SJSA1 (cell line): ENCODE measurements at places on chromosomes 5 and 9. TPM values are rescaled to one million over a fixed set of nuclear protein-coding genes. Genes with fewer than 3 reads are reported as not detected.
A peak's percentile ranks its signal among the peaks of the same experiment; 100 is the strongest.

PCDHGA9 gene
- 0.55 TPM in 1 of 2 replicates, not detected in the other for total RNA-seq

GLDC gene
- total RNA-seq: 0.18 TPM in 1 of 2 replicates, not detected in the other

SLC36A1 gene
- 20.3 and 20.8 TPM in 2 replicates for total RNA-seq

CER1 gene
- total RNA-seq: not detected in 2 replicates

NEUROG1 gene
- not detected in 2 replicates for total RNA-seq

PAEP gene
- not detected in 2 replicates for total RNA-seq

PRLR gene
- 0.05 TPM in 1 of 2 replicates, not detected in the other for total RNA-seq

PCDHB3 gene
- total RNA-seq: 0.37 and 1.2 TPM in 2 replicates

AGXT2 gene
- total RNA-seq: not detected in 2 replicates

PCDHB4 gene
- total RNA-seq: 0.32 TPM in 1 of 2 replicates, not detected in the other

NR4A3 gene
- 0.24 TPM in 1 of 2 replicates, not detected in the other for total RNA-seq

CDC26 gene
- total RNA-seq: 33.2 and 48.3 TPM in 2 replicates

- H3K4me3 ChIP-seq: no peak overlapping the region
- H3K4me1 ChIP-seq: no peaks in the 10 kb centered on the region
- H3K27ac ChIP-seq: no peak overlapping the region
- H3K27me3 ChIP-seq: no peaks in the 10 kb centered on the region
- no peaks in the 10 kb centered on the region for H3K36me3 ChIP-seq
- no peak for DNase-seq
Observed at GRCh38 chr9:108844391-108844790, 11.4 kb downstream of the ACTL7B start.

DNA sequence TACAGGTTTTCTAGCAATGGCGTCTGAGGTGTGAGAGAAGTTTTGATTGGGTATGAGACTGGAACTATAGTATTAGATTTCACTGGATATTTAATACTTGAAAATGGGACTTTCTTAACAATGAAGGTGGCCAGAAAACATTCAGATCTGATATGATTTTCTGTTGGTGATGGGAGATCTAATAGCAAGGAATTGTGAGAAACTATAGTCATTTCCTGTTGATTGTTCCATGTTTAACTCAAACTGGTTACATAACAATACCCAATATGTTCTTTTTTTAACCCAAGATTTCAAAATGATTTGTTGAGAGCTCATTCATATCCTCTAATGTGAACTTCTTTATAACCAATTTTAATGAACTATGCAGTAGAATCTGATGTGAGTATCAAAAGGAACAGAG, 793.2 kb upstream of the RGMB start:
- no peaks in the 10 kb centered on the region for H3K27me3 ChIP-seq
- no peak overlapping the region for H3K4me3 ChIP-seq
- no peak overlapping the region for H3K27ac ChIP-seq
- DNase-seq: no peak

- peaks cover 3% of the 10 kb centered on the region for H3K36me3 ChIP-seq
- H3K27me3 ChIP-seq: no peaks in the 10 kb centered on the region
Observed at GRCh38 chr9:105483618-105484017, 35.8 kb downstream of the FSD1L start.

- no peak for DNase-seq
- H3K4me3 ChIP-seq: no peak overlapping the region
- no peaks in the 10 kb centered on the region for H3K27me3 ChIP-seq
- no peak overlapping the region for H3K27ac ChIP-seq
Observed at GRCh38 chr5:101917166-101917565, 378.9 kb downstream of the SLCO4C1 start.

DNA sequence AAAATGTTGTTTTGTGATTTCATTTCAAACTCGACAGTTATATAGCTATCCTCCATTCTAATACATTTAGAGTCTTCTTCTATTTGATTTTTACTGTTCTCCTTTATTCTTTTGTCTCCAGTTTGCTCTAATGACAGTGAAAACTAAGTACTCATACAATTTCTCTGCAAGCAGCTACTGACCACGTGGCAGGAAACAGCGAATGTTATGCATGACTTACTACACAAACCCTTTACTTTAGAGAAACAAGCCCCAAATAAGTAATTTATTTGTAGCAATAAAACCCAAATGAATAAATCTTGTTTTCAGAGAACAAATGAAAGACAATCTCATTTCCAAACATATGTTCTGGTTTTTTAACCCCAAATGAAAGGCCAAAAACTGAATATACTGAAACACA, 41.9 kb downstream of the CDH6 start:
- no peaks in the 10 kb centered on the region for H3K27me3 ChIP-seq
- no peak overlapping the region for H3K27ac ChIP-seq
- H3K36me3 ChIP-seq: no peaks in the 10 kb centered on the region
- no peaks in the 10 kb centered on the region for H3K4me1 ChIP-seq
- H3K4me3 ChIP-seq: no peak overlapping the region

DNA sequence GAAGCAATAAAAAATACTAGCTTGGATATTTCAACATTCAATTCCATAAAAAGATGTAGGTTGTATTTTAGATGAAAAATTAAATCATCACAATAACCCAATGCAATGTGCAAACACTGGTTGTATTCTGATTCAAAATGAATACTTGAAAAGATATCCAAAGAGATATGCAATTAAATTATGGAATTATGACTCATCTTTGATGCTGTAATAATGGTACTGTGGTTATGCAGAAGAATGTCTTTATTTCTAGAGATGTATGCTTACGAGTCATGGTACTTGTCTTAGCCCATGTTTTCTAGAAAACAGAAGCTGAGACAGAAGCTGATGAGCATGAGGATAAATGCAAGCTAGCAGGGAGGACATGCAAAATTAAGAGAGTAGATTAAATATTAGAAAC, 1941.4 kb upstream of the NUDT12 start:
- no peaks in the 10 kb centered on the region for H3K27me3 ChIP-seq
- H3K4me3 ChIP-seq: no peak overlapping the region
- no peak for DNase-seq
- no peaks in the 10 kb centered on the region for H3K4me1 ChIP-seq

DNA sequence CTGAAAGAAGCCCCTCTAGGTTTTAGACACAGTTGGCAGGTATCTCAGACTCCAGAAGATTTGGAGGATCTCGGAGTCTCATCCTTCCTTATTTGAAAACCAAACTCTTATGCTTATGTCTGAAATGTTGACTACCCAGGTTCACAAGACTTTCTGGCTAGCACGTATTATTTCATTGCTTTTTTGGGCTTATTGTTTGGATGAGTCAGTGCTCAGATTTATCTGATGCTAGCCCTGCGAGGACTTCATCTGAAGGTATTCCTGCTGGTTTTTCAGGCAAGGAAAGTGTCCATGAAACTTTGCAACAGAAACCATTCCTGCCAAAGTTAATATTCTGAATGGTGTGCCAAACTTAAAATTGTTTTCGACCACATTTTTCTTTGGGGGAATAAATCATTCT, 8.5 kb downstream of the OSTF1 start:
- no peaks in the 10 kb centered on the region for H3K27me3 ChIP-seq
- no peak for DNase-seq
- H3K36me3 ChIP-seq: no peaks in the 10 kb centered on the region
- H3K4me1 ChIP-seq: peaks cover 22% of the 10 kb centered on the region
- H3K27ac ChIP-seq: no peak overlapping the region

DNA sequence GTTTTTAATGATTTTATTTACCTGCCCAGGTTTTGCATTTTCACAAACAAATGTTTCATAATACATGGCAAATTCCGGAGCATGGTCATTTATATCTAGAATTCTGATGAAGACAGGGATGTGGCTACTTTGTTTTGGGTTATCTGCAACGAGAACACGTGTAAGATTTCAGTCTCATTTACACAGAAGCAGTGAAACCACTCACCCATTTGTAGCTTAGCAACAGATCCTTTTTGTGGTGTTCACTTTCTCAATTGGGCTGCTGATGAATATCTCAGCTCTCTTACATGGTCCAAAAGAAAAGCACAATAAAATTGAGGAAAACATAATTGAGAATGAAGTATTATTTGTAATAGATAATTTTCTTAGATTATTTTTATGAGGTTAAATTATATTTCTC, 148.6 kb downstream of the CDH9 start:
- no peaks in the 10 kb centered on the region for H3K4me1 ChIP-seq
- no peak for DNase-seq
- H3K27me3 ChIP-seq: no peaks in the 10 kb centered on the region
- no peaks in the 10 kb centered on the region for H3K36me3 ChIP-seq
- H3K4me3 ChIP-seq: no peak overlapping the region

GRCh38 chr9:7479300-7479699, 320.3 kb downstream of the DMAC1 start:
- H3K36me3 ChIP-seq: no peaks in the 10 kb centered on the region
- H3K27ac ChIP-seq: no peak overlapping the region
- no peaks in the 10 kb centered on the region for H3K4me1 ChIP-seq
- no peaks in the 10 kb centered on the region for H3K27me3 ChIP-seq
- no peak for DNase-seq

- H3K27ac ChIP-seq: no peak overlapping the region
- peaks cover 62% of the 10 kb centered on the region for H3K36me3 ChIP-seq
- H3K4me1 ChIP-seq: peaks cover 17% of the 10 kb centered on the region
- no peak overlapping the region for H3K4me3 ChIP-seq
- no peak for DNase-seq
Observed at GRCh38 chr9:87540444-87541105, 42.9 kb downstream of the DAPK1 start.

DNA sequence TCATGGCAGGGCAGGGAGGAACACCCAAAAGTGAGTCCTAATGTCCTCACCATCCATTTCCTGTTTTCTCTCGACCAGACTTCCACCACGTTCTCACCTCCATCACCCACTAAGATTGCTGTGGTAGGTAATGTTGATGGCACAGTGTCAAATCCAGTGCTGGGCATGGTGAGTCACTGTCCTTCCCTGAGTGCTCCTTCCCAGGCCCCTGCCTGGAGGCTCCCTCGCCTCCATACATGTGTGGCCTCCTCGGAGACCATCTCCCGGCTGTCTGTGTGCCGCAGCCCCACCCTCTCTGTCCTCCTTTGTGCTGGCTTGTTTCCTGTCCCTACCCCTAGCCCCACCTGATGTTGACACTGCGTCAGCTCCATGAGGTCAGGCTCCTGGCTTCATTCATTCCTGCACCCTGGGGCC, 177.5 kb downstream of the SYK start:
- DNase-seq: peak; percentile 59
- no peaks in the 10 kb centered on the region for H3K27me3 ChIP-seq
- peak overlapping the region; percentile 3; the same call in 1 of the 2 replicates for H3K27ac ChIP-seq
- peaks cover 17% of the 10 kb centered on the region for H3K4me1 ChIP-seq
- no peaks in the 10 kb centered on the region for H3K36me3 ChIP-seq
- no peak overlapping the region for H3K4me3 ChIP-seq

- no peaks in the 10 kb centered on the region for H3K36me3 ChIP-seq
- no peaks in the 10 kb centered on the region for H3K27me3 ChIP-seq
- DNase-seq: no peak
- H3K4me1 ChIP-seq: no peaks in the 10 kb centered on the region
- H3K27ac ChIP-seq: no peak overlapping the region
Observed at GRCh38 chr5:170534177-170534576, 30.4 kb downstream of the KCNIP1 start.

DNA sequence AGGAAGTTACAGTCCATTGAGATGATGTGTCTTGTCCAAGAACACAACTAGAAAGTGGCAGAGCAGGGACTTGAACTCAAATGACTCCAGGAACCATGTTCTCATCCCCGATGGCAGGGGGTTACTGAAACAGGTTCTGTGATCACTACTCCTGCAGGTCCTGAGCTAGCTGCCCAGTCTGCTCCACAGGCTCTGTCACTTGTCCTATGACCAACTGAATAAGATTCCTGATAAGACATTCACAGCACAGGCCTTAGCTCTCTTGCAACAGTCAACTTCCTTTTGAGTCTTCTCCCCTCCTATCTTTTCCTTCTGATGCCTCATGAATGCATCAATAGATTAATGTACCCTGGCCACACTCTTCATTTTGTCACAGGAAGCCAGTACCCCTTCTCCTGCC, 109.2 kb downstream of the SH3TC2 start:
- H3K36me3 ChIP-seq: no peaks in the 10 kb centered on the region
- no peak overlapping the region for H3K27ac ChIP-seq
- H3K27me3 ChIP-seq: no peaks in the 10 kb centered on the region
- peaks cover 15% of the 10 kb centered on the region for H3K4me1 ChIP-seq
- H3K4me3 ChIP-seq: no peak overlapping the region
- DNase-seq: no peak

- peaks cover 36% of the 10 kb centered on the region for H3K4me1 ChIP-seq
- H3K4me3 ChIP-seq: no peak overlapping the region
Observed at GRCh38 chr5:14424011-14424685, 157.4 kb upstream of the OTULINL start.

GRCh38 chr9:94112716-94113465, 28.6 kb downstream of the PTPDC1 start:
- no peak overlapping the region for H3K27ac ChIP-seq
- no peaks in the 10 kb centered on the region for H3K36me3 ChIP-seq
- no peak for DNase-seq
- H3K4me1 ChIP-seq: no peaks in the 10 kb centered on the region

GRCh38 chr5:170576602-170577535, 73.0 kb downstream of the KCNIP1 start:
- H3K27ac ChIP-seq: no peak overlapping the region
- no peak for DNase-seq
- no peak overlapping the region for H3K4me3 ChIP-seq

GRCh38 chr9:12643686-12644085, 49.5 kb upstream of the TYRP1 start:
- no peak overlapping the region for H3K27ac ChIP-seq
- no peaks in the 10 kb centered on the region for H3K36me3 ChIP-seq
- H3K4me1 ChIP-seq: no peaks in the 10 kb centered on the region
- no peaks in the 10 kb centered on the region for H3K27me3 ChIP-seq

- peak; percentile 64 for DNase-seq
- H3K4me3 ChIP-seq: no peak overlapping the region
- no peaks in the 10 kb centered on the region; the same call in 1 of the 2 replicates for H3K4me1 ChIP-seq
- H3K27me3 ChIP-seq: no peaks in the 10 kb centered on the region
- no peak overlapping the region for H3K27ac ChIP-seq
- no peaks in the 10 kb centered on the region for H3K36me3 ChIP-seq
Observed at GRCh38 chr5:153964880-153965645, 73.6 kb downstream of the FAM114A2 start.

DNA sequence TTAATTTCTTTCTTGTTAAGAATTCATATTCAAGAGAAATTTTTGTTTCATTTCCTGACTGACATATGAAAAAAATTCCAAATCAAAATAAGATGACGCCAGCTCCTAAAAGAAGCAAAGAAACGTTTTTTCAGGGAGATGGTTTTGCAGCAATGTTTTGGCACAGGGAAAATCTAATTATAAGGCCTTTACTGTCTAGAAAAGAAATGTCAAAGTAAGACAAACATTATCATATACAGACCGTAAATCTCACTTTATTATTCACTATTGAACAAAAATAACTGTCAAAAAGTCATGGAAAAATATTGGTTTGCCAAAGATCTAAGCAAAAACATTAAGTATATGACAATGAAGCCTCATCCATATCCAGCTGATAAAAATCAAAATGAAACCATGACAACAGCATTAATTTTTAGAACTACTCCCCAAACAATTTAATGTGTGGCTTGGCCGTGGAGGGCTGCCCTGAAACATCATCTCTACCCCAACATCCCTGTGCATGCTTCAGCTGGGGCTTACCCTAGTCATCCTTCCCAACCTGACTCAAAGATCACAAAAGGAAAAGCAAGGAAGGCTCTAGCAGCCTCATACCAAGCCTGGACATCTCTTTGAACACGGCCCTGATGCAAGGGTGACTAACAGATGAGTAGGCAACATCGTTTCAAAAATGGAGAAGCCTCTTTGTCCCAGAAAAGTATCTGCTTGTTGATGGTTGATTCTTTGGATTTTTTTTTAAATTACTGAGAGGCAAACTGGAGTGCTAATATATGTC, 95.6 kb downstream of the ARSB start:
- no peak overlapping the region for H3K27ac ChIP-seq
- H3K36me3 ChIP-seq: no peaks in the 10 kb centered on the region
- no peaks in the 10 kb centered on the region for H3K27me3 ChIP-seq
- H3K4me3 ChIP-seq: no peak overlapping the region
